Left lung (tissue), 14 donors: ENCODE measurements at places on chromosomes 1 and 21. TPM values are rescaled to one million over a fixed set of nuclear protein-coding genes. Genes with fewer than 3 reads are reported as not detected.

Gene CLCNKA
- polyA plus RNA-seq: 1.1 TPM

Gene PDE9A
- 23.9 TPM for polyA plus RNA-seq

Gene OR2AJ1
- not detected for polyA plus RNA-seq

Gene FOXD2
- 0.29 TPM for polyA plus RNA-seq

Gene SPRR1B
- polyA plus RNA-seq: not detected

Gene KIF21B
- 5.9 TPM for polyA plus RNA-seq

Gene MXRA8
- polyA plus RNA-seq: 113 TPM

Gene MFSD2A
- polyA plus RNA-seq: 203 TPM

Gene SPEN
- 61.4 TPM for polyA plus RNA-seq

Gene NOTCH2
- 69.8 TPM for polyA plus RNA-seq

Gene ZBTB21
- polyA plus RNA-seq: 10.9 TPM

Gene ADAMTS4
- polyA plus RNA-seq: 1.4 TPM

Gene PGLYRP4
- polyA plus RNA-seq: not detected

Gene MATN1
- 1.1 TPM for polyA plus RNA-seq

Gene GSTM1
- 2.2 TPM for polyA plus RNA-seq

Gene MARK1
- 9.3 TPM for polyA plus RNA-seq

Gene NBPF12
- 37.2 TPM for polyA plus RNA-seq

Gene STUM
- polyA plus RNA-seq: 1.3 TPM

Gene GLRX2
- 11.0 TPM for polyA plus RNA-seq

Gene PLCH2
- polyA plus RNA-seq: 4.4 TPM

Gene TINAGL1
- polyA plus RNA-seq: 41.2 TPM

Gene MYCBP
- polyA plus RNA-seq: 20.6 TPM

Gene TFF2
- polyA plus RNA-seq: not detected

Gene CHIT1
- polyA plus RNA-seq: 0.24 TPM

Gene CNIH3
- polyA plus RNA-seq: 7.0 TPM

Gene DYRK1A
- 65.7 TPM for polyA plus RNA-seq

Gene PCBP3
- 3.5 TPM for polyA plus RNA-seq
